ENCODE measurements at places on chromosomes 7 and 10.

DNA sequence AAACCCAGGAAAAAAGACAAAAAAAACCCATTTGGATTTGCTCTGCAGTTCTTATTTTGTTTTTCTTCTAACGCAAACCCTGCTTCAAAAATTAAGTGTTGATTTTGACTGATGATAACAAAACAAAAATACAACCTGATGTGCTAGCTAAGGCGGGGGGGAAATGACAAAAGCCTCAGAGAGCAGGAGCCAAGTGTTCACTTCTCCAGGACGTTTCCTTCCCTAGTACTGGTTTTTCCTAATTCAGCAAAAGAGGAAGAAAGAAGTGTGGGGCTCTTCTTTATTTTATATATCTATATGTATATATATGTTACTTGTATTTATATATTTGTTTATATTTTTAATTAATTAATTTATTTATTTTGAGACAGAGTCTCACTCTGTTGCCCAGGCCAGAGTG, 28.0 kb downstream of the SNX10 start:
- DNase-seq: no peak

DNA sequence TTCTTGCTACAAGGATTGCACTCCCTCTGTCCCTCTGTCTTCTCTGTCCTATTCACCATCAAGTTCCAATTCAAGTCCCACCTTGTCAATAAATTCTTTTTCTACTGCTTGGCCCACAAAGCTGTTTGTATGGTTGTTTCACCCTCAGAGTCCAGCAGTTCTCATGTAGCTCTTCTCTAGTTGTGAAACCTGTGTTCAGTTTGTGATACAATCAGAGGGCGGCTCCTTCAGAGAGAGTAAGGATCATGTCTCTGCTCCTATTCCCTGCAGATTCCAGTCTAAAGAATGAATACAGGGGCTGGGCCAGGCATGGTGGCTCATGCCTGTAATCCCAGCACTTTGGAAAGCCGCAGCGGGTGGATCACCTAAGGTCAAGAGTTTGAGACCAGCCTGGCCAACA, 126.6 kb upstream of the BET1 start:
- DNase-seq: no peak

GRCh38 chr10:17801507-17801906, 7.6 kb upstream of the MRC1 start:
- DNase-seq: no peak

GRCh38 chr7:74481458-74482196, 27.9 kb downstream of the GTF2IRD1 start:
- no peak for DNase-seq

- DNase-seq: no peak
Measured at GRCh38 chr7:76129366-76129765, 72.3 kb upstream of the SRRM3 start.

DNA sequence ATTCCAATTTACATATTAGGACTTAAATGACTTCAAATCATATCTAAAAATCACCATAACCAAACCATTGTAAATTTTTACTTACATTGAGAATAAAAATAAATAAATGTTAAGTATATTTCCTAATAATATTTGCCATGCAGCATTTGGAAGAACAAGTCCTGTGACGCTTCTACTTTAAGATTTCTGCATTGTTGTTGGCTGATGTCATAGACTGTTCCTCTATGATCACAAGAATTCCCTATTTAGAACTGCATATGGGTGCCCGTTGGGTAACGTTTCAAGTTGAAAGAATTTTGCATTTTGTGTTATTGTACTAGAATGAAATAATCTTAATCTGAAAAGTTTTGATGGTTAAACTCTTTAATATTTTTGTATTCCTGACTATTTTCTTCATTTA, 5.1 kb upstream of the ITGB1 start:
- no peak for DNase-seq

GRCh38 chr10:482051-482501, 207.4 kb downstream of the DIP2C start:
- no peak for DNase-seq

GRCh38 chr10:92327445-92328433, 36.8 kb downstream of the MARCHF5 start:
- no peak for DNase-seq

- no peak for DNase-seq
Measured at GRCh38 chr10:124977161-124977560, 35.2 kb downstream of the ZRANB1 start.

- no peak for DNase-seq
Measured at GRCh38 chr7:6546498-6547251, 4.6 kb downstream of the GRID2IP start.

DNA sequence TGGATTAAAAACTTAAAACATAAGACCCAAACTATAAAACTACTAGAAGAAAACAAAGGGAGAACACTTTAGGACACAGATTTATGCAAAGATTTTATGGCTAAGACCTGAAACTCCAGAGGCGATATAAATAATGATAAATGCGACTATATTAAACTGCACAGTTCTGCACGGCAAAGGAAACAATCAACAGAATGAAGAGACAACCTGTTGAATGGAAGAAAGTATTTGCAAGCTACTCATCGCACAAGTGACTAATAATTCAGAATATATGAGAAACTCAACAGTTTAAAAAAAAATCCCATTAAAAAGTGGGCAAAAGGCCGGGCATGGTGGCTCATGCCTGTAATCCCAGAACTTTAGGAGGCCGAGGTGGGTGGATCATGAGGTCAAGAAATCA, 73.6 kb downstream of the JMJD1C start:
- DNase-seq: no peak

DNA sequence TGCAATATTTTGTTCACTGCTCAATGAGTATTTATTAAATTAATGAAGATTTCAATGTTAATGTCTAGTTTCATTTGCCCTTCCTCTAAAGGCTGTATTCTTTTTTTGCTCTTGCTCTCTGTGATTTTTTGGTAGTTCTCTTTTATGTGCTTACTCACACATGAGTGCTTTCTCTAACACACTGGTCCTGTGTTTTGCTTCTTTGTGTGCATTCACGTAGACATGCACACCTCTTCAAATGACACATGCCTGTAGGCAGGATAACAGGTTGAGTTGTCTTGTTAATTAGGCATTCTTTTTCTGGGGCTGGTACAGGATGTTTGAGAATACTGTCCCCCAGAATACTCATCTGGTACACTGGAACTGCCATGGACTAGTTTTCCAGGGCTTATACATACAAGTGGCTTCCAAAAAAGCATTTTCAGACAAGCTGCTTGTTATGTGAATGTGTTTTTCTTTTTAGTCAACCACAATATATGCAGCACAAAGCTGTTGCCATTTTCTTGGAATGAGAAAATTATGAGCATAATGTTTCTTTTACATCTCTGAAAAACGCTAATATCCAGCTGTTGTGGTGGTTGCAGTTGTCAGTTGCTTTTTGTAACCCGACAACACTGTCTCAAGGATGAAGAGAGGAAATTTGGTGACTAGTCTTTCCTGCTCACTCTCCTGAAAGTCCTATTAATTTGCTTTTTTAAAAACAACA, 416.4 kb downstream of the AUTS2 start:
- DNase-seq: no peak

DNA sequence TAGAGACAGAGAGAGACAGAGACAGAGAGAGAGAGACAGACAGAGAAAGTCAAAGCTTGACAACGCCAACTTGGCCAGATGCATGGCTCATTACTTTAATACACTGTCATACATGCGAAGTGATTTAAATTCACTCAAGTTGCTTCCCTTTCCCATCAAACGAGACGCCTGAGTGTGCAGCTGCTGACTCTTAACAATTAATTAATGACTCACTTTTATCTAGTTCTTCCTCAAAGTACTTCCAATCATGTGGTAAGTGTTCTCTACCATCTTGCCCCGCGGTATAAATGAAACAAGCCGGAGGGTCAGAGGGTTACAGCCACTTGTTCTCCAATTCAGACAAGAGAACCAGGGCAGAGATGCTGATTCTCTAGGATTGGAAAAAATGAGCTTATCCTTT, 90.8 kb downstream of the SFMBT2 start:
- DNase-seq: no peak

- no peak for DNase-seq
Measured at GRCh38 chr7:90178679-90179278, 24.5 kb downstream of the STEAP1 start.

- DNase-seq: no peak
Measured at GRCh38 chr7:23294549-23295400, 4.4 kb upstream of the MALSU1 start.

DNA sequence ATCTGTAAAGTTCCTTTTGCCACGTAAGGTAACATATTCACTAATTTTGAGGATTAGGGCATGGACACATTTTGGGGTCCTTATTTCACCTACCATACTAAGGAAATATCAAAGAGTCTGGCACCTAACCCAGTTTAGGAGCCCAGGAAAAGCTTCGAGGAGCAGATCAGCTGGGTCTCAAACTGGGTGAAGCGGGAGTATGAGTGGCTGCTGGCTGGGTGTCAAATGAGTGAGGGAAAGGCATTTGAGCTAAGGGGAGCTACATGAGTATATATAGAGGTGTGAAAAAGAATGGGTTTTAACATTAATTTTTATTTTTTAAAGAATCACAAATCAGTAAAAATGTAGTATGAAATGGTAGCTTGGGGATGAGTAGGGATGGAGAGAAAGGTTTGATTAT, 71.3 kb downstream of the MCU start:
- DNase-seq: no peak

DNA sequence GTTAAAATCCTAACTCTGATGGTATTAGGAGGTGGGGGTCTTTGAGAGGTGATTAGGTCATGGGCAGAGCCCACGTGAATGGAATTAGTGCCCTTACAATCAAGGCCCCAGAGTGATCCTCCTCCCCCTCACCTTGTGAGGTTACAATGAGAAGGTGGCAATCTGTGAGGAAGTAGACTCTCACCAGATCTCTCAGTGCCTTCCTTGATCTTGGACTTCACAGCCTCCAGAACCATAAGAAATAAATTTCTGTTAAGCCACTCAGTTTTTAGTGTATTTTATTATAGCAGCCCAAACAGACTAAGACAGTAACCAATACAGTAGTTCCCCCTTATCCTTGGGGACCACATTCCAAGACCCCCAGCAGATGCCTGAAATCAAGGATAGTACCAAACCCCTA, 32.0 kb downstream of the STRA8 start:
- no peak for DNase-seq

DNA sequence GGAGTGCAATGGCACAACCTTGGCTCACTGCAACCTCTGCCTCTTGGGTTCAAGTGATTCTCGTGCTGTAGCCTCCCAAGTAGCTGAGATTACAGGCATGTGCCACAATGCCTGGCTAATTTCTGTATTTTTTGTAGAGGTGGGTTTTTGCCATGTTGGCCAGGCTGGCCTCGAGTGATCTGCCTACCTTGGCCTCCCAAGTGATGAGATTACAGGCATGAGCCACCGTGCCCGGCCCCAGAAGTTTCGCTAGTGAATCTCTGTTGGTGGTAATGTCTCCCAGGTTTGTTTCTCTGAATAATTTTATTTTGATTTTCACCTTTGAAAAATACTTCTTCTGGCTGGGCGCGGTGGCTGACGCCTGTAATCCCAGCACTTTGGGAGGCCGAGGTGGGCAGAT, 58.8 kb downstream of the ABRAXAS2 start:
- DNase-seq: no peak

GRCh38 chr7:28576656-28577055, 164.3 kb downstream of the CREB5 start:
- DNase-seq: no peak

GRCh38 chr10:21860718-21861117, 142.8 kb downstream of the DNAJC1 start:
- no peak for DNase-seq

- no peak for DNase-seq
Measured at GRCh38 chr7:108066486-108066885, 63.5 kb upstream of the LAMB1 start.

- no peak for DNase-seq
Measured at GRCh38 chr10:83577421-83577820, 561.9 kb upstream of the GHITM start.
